NK-92 treated with Interleukin-12 subunit alpha and Interleukin-12 subunit beta, amount 100 ng/mL, for 24 hours (cell line): ENCODE measurements at places on chromosomes 1 and 21.

- DNase-seq: no peak
Observed at GRCh38 chr1:12593621-12594066, 24.4 kb downstream of the DHRS3 start.

- DNase-seq: no peak
Observed at GRCh38 chr1:119806489-119806888, 4.8 kb downstream of the REG4 start.

GRCh38 chr1:159008744-159009188 lies 941 bp upstream of the IFI16 start:
- DNase-seq: peak; percentile 63

- DNase-seq: no peak
Observed at GRCh38 chr1:117665556-117666270, 59.9 kb downstream of the TENT5C start.

DNA sequence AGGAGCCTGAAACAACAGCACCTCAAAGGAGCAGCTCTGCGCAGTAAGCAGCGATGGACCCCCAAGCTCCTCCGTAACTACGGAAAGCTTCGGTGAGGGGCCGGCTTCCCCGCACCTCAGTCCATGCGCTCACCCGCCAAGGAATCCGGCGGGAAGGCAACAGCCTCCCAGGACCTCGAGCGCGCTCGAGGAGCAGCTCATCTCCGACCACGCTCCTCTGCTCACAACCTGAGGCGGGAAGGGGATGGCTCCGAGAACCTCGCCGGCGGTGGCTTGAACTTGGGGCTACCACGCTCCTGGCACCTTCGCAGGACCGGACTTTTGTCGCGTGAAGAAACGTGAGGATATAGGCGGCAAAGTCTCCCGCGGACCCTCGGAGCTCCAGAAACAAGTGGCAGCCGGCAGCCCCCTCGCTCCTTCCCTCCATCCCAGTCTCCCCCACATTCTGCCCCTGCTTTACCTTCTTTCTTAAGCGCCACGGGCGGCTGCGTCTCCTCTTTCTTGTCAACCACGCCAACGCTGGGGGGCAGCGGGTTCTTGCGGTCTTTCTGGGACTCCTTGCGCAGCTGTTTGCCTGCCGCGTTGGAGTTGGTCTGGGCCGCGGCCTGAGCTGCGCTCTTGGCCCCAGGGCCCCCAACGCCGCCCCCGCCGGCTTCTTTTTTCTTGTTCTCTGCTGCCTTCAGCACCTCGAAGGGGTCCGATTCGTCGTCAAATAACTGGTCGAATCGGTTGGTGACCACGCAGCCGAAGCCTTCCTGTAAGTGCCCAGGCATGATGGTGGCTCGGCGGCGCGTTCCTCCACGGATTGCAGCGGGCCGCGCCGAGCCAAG lies 459 bp downstream of the SERBP1 start:
- peak; percentile 19 for DNase-seq

GRCh38 chr1:170696591-170697290 lies 32.8 kb downstream of the PRRX1 start:
- no peak for DNase-seq

- no peak for DNase-seq
Observed at GRCh38 chr1:183205196-183205781, 19.2 kb downstream of the LAMC2 start.

GRCh38 chr21:45589686-45590245 lies 47.5 kb upstream of the SLC19A1 start:
- no peak for DNase-seq

DNA sequence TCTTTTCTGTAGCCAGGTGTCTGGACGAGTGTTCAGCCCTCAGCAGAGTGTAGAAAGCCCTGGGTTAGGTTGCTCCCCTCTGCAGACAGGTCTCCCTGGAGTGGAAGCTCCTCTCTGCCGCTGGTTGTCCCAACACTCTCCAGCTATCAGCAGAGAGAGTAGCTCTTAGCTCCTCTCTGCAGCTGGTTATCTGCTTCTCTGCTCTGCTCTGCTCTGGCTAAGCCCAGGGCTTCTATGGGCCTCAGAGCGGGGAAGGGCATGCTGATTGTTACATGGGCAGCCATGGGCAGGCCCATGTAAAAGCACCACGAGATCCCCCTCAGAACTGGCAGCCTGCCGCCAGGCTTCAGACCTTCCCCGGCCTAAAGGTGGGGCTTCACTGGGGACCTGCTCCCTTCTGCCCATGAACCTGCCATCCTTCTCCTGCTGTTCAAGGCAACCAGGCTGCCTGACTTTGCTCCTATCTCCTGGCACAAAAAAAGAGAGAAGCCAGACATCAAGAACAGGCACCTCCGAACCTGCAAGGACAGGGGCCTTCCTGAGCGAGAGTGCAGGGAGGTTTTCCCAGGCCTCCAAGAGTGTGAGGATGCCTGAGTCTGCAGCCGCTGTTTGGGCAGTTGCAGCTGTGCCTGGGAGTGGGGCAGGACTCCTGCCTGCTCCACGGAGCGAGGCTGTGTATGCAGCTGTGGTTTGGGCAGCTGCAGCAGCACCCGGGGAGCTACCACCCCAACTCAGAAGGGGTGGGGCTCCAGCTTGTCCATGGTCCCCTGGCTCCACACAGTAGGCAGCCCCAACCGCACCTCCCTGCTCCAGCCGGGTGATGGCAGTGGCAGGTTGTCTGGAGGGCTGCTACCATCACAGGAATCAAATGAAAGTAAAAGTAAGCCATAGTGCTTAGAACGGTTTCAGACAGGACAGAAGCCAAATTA lies 973.7 kb downstream of the LTN1 start:
- DNase-seq: peak; percentile 22

DNA sequence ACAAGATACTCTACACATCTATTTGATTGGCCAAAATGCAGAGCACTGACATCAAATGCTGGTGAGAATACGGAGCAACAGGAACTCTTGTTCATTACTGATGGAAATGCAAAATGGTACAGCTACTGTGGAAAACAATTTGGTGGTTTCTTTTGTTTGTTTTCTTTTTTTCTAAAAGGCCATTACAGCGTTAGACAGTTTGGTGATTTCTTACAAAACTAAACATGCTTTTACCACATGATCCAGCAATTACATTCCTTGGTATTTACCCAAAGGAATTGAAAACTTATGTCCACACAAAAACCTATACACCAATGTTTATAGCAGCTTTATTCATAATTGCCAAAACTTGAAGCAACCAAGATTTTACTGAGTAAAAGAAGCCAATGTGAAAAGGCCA lies 66.4 kb upstream of the FBXO28 start:
- no peak for DNase-seq

GRCh38 chr1:52157582-52157981 lies 15.7 kb downstream of the ZFYVE9 start:
- no peak for DNase-seq

DNA sequence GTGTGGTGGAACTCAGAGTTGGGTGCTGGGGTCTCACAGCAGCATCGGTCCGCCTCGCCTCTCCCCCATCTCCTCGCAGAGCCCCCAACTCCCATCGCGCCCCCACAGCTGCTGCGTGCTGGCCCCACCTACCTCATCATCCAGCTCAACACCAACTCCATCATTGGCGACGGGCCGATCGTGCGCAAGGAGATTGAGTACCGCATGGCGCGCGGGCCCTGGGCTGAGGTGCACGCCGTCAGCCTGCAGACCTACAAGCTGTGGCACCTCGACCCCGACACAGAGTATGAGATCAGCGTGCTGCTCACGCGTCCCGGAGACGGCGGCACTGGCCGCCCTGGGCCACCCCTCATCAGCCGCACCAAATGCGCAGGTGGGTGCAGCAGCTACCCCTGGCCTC lies 24.2 kb downstream of the PTPRU start:
- DNase-seq: no peak

DNA sequence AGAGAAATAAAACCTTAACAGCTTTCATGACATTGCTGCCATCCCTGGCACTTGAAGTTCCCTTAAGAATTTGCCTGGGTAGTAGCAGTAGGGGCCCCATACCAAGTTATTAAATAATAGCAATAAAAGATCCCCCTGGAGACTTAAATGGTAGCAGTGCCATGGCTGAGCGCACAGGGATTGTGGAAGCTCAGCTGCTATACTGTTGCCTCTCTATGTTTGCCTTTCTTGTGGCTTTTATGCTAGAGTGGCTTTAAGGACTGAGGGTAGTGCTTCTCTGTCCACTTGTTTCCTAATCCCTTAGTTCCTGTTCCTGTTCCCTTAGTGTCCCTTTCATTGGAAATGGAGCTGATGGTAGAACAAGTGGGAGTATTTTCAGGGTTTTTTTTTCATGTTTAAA lies 42.1 kb downstream of the NCF2 start:
- no peak for DNase-seq

DNA sequence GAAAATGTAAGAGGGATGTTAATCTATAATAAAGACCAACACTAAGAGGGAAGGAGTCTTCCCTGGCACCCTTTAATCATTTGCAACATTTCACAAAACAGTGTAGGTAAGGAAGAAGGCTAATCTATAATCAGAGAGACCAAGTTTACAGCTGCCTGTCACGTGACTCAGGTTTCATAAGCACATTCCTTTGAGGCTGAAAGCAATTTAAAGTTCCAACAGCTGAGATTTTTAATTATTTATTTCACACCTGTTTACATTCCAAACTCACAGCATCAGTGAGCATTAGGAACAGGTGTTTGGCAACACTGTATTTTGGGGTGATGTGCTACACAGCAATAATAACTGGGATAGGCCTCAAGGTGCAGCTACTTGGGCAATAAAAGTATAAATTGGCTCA lies 75.7 kb upstream of the PGBD5 start:
- DNase-seq: no peak

DNA sequence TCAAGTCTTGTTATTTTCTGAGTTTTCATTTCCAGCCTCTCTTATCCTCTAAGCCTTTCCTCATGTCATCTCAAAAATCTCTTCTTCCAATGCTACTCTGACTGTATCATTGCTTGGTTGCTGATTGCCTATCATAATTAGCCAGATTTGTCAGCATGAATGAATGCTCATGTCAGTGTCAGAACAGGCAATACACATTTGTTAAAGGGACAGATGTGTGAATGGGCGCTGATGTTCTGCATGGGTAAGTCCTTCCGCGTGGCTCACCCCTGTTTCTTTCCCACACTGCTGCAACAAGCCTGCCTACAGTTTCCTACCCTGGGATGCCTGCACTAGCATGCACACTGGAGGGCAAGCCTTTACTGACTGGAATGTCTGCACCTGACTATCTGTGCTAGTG lies 100.6 kb downstream of the RHOU start:
- DNase-seq: no peak
